ENCODE measurements at places on chromosomes 7 and 10. TPM values are rescaled to one million over a fixed set of nuclear protein-coding genes. Genes with fewer than 3 reads are reported as not detected.

The VPS37D gene
- 1.8 TPM for total RNA-seq

The TMEM139 gene
- not detected for total RNA-seq

The CCSER2 gene
- total RNA-seq = 32.3 TPM

The CCL24 gene
- 0.45 TPM for total RNA-seq

DNA sequence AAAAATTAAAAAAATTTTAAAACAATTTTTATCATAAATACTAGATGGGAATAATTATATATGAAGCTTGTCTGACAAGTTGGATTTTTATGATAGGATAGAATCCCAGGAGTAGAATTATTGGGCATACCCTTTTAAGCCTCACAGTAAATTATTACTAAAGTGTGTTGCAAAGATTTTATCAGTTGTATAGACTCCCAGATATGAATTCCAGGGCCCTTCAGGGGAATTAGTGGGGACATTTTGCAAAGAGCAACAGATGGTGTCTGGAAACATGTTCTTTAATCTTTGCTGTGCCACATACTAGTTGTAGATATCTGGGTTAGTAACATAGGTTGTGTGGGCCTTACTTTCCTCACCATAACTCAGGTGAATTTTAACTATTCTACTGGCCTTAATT lies 28.7 kb downstream of the ZEB1 start:
- DNase-seq = no peak
- H3K27ac ChIP-seq = no peak overlapping the region
- no peak overlapping the region for H3K4me3 ChIP-seq
- H3K36me3 ChIP-seq = no peaks in the 10 kb centered on the region
- H3K4me1 ChIP-seq = no peaks in the 10 kb centered on the region

GRCh38 chr10:100291356-100291755 lies 4.9 kb upstream of the BLOC1S2 start:
- no peak for DNase-seq
- no peak overlapping the region for H3K27ac ChIP-seq
- no peaks in the 10 kb centered on the region for H3K36me3 ChIP-seq
- H3K4me1 ChIP-seq = peaks cover 8% of the 10 kb centered on the region

DNA sequence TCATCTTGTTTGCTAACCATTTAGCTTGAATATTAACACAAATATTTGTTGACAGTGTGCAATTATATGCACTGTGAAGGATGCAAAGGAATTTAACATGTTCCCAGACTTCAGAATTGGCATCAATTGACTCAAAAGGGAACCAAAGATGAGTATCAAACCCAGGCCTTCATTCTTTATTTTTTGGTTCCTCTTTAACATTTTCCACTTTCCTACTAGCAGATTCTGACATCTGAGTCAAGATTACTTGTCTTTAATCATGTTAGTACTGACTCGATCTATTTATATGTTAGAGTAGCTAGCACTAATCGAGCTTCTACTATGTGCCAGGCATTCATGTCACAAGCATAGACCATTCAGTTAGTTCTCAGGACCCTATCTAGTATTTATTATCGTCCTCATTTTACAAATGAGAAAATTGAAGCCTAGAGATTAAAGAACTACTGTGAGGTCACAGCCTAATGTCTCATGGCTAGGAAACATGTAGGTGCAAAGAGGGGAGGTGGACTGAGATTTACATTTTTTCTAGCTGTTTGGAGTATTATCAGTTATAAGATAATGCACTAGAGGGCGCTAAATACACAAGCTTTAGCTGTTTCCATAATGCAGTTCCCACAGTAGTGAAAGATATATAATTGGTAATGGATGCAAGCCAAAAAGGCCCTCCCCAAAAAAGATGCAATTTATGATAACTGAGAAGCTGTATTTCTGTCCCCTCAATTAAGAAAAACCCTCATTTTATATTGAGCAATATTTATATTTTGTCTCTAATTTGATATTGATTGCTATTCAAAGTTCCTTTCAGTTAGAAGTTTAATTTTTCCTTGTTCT lies 32.9 kb upstream of the KMT2E start:
- peaks cover 86% of the 10 kb centered on the region for H3K4me1 ChIP-seq
- peaks cover 10% of the 10 kb centered on the region for H3K36me3 ChIP-seq
- H3K4me3 ChIP-seq = no peak overlapping the region
- DNase-seq = no peak

GRCh38 chr10:58180666-58181065 lies 87.0 kb downstream of the IPMK start:
- H3K27me3 ChIP-seq = no peaks in the 10 kb centered on the region
- DNase-seq = no peak
- peaks cover 12% of the 10 kb centered on the region for H3K4me1 ChIP-seq
- no peak overlapping the region for H3K4me3 ChIP-seq
- no peaks in the 10 kb centered on the region for H3K36me3 ChIP-seq

- peaks cover 28% of the 10 kb centered on the region for H3K4me1 ChIP-seq
- no peak overlapping the region for H3K27ac ChIP-seq
- no peak for DNase-seq
- H3K4me3 ChIP-seq = no peak overlapping the region
- H3K27me3 ChIP-seq = no peaks in the 10 kb centered on the region
Observed at GRCh38 chr7:20238754-20239324, 21.7 kb upstream of the MACC1 start.

GRCh38 chr10:52807803-52808202 lies 35.2 kb upstream of the MBL2 start:
- no peak for DNase-seq
- no peaks in the 10 kb centered on the region for H3K4me1 ChIP-seq
- H3K27me3 ChIP-seq = no peaks in the 10 kb centered on the region
- H3K27ac ChIP-seq = no peak overlapping the region

- no peaks in the 10 kb centered on the region for H3K27me3 ChIP-seq
- peaks cover 41% of the 10 kb centered on the region for H3K36me3 ChIP-seq
- H3K4me1 ChIP-seq = peaks cover 73% of the 10 kb centered on the region
- H3K4me3 ChIP-seq = peak overlapping the region; percentile 4
- H3K27ac ChIP-seq = peak overlapping the region; percentile 79
Observed at GRCh38 chr10:110501142-110501937, 3.6 kb downstream of the DUSP5 start.

- no peak overlapping the region for H3K4me3 ChIP-seq
- no peaks in the 10 kb centered on the region for H3K36me3 ChIP-seq
- no peaks in the 10 kb centered on the region for H3K4me1 ChIP-seq
- DNase-seq = no peak
Observed at GRCh38 chr7:158361326-158361946, 226.2 kb downstream of the PTPRN2 start.

GRCh38 chr7:64651203-64651602 lies 14.7 kb upstream of the ZNF107 start:
- no peak overlapping the region for H3K27ac ChIP-seq
- no peaks in the 10 kb centered on the region for H3K27me3 ChIP-seq
- H3K4me1 ChIP-seq = no peaks in the 10 kb centered on the region
- no peaks in the 10 kb centered on the region for H3K36me3 ChIP-seq
- no peak overlapping the region for H3K4me3 ChIP-seq
